NCI-H2171 treated with DMSO at 0.1 percent for 48 hours (cell line): ENCODE measurements at places on chromosomes 6 and 20.
A peak's percentile ranks its signal among the peaks of the same experiment; 100 is the strongest.

DNA sequence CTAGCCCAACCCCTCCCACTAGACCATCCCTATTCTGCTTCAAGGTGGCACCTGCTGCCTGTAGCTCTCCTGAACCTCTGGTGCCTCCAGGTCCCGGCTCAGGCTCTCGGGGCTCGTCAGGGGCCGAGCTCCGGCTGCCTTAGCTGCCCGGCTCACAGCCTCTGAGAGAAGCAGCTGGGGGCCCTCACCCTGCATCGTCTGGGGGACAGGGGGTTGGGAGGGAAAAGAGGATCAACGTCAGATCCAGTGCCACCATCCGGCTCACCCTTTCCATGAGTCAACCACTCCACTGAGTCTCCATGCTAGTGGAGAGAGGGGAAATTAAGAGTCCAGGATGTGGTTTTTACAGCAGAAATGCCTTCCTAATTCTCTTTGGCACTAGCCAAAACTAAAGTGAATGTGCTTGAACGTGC lies 13.0 kb downstream of the BAG6 start:
- no peak for DNase-seq

GRCh38 chr6:51360287-51360686 lies 541.6 kb downstream of the TFAP2B start:
- DNase-seq = no peak

GRCh38 chr6:254016-254415 lies 38.3 kb upstream of the DUSP22 start:
- DNase-seq = no peak

DNA sequence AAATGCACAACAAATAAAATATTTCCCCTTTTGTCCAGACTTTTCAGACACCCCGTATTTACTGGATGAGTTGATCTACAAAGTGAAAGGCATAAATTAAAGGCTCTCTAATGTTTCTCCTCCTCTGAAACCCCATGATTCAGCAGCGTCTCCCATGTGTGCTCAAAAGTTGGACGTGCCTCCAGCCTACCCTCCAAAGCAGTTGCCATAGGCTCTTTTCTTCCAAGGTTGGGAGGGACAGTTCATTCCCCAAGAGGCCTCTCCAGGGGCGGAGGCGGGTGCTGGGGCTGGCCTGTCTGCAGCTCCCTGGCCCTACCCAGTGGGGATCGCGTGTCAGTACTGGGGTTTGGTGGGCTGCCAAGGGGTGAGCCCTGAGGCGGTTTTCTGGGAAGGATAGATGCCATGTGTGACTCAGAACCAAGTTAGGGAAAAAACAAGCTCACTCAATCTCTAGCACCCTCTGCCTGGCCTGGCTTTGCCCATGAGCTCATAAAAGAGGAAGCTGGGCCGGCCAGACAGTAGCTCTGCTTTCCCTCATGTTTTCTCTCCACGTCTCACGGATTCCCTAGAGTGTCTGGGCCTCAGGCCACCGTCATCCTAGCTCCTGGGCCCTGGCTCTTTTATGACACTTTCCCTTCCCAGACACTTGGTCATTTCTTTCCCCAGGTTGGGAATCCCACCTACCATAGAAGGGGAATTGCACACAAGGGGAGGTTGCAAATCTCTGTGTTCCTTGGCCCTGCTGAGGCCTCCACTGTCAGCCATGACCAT lies 8.0 kb upstream of the IER3 start:
- peak; percentile 47 for DNase-seq

DNA sequence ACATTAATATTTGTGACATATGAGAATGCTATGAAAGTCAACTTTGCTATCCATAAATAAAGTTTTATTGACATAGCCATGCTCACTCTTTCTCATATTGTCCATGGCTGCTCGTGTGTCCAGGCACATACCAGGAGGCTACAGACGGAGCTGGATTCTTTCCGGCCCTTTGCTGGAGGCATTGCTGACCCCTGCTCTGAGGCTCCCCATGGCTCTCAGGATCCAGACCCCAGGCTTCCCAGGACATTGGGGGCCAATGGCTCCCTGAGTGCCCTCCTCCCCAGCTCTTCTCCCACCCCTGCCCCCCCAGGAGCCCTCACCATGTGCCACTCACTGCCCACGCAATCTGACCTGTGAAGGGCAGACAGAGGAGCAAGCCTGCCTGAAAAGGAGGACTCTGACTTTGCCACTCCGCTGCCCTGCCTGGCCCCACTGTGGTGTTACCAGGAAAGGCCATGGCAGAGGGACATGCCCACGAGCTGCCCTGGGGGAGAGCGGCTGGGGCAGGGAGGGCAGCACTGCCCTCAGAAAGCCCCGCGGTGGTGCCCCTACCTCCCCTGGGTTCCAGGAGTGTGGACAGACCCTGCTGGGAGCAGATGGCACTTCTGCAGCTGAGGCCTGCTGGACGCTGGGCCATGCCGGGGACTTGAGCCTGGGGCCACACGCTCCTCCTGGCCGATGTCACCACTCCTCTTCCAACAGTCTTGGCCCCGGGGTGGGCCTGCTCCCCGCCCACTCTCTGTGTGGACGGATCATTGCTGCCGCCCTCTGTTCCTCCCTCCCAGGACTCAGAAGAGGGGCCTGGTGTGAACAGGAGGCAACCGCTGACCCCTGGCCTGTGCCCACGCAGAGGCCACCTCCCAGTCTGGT lies 97.8 kb upstream of the BHLHE23 start:
- no peak for DNase-seq

DNA sequence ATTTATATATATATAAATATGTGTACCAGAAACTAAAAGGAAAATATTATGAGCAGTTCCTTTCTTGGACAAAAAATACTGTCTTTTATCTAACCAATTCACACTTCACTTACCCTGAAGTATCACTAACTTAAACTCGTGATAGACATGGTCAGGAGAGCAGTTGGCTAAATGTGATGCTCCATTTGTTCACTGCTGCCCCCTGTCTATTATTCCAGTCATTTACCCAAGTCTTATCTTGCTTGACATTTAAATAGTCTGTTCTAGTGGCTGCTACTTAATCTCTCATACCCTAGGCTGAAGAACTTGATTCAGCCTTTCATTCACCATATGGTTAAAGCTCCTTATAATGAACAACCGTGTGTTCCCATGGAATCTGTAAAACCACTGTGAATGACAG lies 789.6 kb upstream of the EYS start:
- peak; percentile 58 for DNase-seq

DNA sequence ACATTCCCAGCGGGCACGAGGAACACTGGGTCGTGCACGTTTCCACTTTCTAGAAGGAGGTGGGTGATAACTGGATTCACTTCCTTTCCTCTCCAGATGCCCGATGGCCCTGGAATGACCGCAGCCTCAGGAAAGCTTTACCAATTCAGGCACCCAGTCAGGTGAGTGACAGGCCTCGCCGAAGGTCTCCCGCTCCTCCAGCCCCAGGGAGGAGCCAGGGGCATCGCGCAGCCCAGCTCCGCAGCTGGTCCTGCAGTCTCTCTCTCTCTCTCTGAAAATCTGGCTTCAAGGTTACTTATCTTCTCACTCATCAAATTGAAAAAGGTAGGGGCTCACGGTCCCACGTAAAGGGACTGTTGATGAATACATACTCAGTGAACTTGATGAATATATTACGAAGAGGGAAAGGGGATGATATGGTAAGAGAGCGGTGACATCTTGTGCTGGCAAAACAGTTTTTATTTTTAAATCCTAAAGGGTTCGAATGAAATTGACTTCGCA lies 891 bp downstream of the RIPPLY2 start:
- peak; percentile 75 for DNase-seq

DNA sequence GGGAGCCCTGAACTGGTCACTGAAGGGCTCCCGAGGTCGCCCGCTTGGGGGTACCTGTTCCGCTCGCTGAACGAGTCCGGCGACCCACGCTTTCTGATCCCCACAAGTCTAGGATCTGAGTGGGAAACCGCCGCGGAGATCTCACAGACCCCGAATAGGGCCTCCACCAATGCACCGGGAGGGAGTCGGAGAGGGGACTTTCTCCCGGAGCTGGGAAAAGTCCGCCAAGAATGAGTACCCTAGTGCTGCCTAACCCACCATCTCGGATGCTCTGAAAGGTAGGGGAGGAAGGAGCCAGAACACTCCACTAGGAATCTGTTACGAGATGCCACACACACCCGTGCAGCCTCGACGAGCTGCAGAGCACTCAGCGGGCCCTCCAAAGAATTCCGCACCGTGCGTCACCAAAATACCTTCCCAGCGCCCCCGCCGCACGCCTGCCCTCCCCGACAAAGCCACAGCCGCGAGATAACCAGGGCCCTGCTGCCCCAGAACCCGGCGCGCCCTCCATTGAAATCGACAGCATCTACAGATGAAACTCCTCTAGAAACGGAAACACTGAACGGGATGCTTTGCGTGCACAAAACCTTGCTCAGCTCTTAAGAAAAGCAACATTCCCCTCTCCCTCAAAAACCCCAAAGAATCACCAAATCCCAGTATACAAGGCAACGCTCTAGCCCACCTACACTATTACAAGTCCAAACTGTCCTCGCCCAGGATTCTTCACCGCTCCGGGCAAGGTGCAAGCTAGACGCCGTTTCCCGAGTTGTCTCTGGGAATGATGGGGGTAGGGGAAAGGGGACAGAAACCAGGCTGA lies 686 bp downstream of the COL12A1 start:
- no peak for DNase-seq

- no peak for DNase-seq
Observed at GRCh38 chr6:169232507-169232931, 21.1 kb downstream of the THBS2 start.

DNA sequence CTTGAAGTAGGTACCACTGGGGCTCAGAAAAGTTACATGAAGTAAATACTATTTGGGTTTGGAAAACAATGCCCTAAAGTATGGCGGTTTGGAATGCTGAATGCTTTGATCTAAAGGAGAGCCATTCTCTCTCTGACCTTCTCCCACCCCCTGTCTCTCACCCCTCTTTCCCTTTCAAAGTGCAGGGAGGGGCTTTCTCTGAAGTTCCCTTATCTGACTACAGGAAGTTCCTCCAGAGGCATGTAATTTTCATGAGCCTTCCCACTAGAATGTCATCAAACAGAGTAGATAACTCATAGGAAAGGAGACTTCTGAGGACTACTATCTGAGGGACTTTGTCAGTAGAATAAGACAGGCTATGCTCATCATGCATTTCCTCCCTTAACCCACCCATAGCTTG lies 216.7 kb upstream of the PCSK2 start:
- no peak for DNase-seq

DNA sequence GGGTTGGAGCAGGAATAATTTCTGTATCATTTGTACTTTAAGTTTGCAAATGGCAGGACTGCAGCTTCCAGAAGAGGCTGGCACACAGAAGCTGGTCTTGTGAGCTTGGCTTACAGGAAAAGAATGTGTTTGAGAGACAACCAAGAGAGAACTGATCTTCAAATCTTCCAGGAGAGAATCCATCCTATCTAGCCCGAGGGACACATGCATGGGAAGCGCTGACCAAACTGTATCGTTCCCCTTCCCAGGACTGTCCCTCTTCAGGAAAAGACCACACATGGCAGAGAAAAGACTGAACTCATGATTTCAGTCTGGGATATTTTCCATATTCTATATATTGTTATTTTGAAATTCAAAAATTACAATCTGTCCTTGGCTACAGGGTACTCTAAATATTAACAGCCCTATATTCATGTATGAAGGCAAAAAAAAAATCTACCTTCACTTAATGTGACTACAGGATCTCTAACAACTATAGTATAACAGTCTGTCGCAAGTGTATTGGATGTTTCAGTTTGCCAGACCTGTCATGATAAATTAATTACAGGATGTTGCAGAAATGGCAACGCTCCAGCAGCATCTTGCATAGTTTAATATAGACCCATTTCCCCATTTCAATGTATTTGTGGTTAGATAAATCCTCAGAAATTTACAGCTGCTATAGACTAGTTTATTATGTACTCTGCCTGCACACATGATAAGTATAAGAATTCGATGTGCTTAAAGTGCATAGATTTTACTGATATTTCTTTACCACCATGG lies 99.4 kb downstream of the MYB start:
- peak; percentile 20 for DNase-seq

DNA sequence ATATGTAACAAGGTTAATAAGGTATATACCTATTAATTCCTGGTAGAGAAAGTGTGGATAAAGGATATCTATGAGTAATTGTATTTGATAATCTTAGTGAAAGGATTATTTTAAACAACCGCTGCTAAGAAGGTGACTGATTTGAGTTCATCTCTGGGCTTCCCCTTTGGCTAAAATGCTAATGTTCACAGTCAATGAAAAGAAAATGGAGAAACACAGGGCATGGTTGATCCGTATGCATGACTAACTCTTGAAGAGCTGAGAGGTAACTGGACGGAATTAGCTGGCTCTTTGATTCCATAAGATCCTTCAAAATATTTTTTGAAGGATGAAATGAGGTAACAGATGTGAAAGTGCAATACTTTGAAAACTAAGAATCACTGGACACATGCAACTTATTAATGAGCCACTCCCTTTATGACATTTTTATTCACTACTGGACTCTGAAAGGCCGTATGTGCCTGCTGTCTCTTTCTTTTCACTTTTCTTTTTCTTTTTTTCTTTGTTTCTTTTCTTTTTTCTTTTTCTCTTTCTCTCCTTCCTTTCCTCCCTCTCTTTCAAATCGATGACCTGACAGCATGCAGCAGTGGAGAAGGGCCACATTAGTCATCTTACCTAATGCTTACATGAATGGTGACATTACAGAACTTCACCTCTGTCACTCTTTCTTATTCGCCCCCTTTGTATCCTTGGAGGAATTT lies 464.6 kb downstream of the CDKAL1 start:
- DNase-seq = no peak

- DNase-seq = no peak
Observed at GRCh38 chr20:25117990-25118389, 36.0 kb upstream of the VSX1 start.

DNA sequence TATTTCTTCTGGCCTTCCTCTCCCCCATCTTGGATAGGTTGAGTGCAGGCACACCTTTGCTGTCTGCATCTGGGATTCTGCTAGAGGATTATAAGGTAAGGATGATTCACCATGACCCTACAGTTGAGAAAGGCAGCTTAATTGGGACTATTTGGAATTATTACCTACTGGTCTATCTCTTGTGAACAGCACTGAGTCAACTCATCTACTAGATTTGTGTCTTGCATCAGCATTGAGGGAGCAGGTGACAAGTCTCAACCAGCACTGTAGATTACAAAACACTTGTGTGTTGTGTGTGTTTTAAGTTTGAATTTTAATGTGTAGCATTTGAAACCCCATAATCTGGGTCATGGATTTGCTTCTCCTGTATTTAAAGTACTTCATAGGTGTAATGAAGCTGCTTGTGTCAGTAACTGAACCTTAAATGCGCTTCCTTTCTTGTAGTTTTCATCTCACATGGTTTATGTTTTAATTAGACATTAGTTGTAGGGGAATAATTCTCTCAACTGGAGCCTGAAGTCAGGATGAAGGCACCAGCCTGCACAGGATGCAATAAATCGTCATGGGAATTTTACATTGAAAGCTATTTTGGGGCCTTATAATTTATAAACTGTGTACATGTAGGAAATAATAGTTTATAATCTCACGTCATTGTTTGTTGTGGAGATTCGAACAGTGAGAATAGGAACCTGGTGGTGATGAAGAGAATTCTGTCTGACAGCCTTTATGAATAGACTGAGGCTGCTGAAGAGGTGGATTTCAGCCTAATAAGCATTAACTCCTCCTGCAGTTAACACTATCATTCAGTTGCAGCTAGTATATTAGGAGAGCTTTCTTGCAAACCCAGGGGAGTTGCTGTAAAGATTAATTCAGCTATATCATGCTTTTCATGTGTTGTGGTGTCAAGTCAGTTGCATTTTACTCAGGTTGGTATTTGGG lies 125.1 kb downstream of the JARID2 start:
- DNase-seq = no peak

- DNase-seq = no peak
Observed at GRCh38 chr6:25417046-25417605, 138.0 kb downstream of the CARMIL1 start.
